Spinal cord (tissue), 10 donors: ENCODE measurements at places on chromosomes 16 and 17. TPM values are rescaled to one million over a fixed set of nuclear protein-coding genes. Genes with fewer than 3 reads are reported as not detected.
A peak's percentile ranks its signal among the peaks of the same experiment; 100 is the strongest.

CACNA1H gene
- total RNA-seq: 8.1 TPM

GRCh38 chr16:56841233-56841632 lies 23.8 kb upstream of the SLC12A3 start:
- H3K4me3 ChIP-seq: no peak overlapping the region
- H3K27me3 ChIP-seq: no peaks in the 10 kb centered on the region
- no peak for DNase-seq
- no peak overlapping the region for H3K27ac ChIP-seq

- no peak overlapping the region for H3K4me3 ChIP-seq
- no peaks in the 10 kb centered on the region for H3K36me3 ChIP-seq
- no peaks in the 10 kb centered on the region for H3K27me3 ChIP-seq
- no peak overlapping the region for H3K27ac ChIP-seq
- no peak for DNase-seq
These were observed 222.4 kb upstream of the AXIN2 start for GRCh38 chr17:65783845-65784334.

GRCh38 chr17:45861165-45861564 lies 16.5 kb downstream of the SPPL2C start:
- no peaks in the 10 kb centered on the region for H3K27me3 ChIP-seq
- H3K36me3 ChIP-seq: no peaks in the 10 kb centered on the region
- H3K27ac ChIP-seq: no peak overlapping the region
- H3K4me3 ChIP-seq: no peak overlapping the region

GRCh38 chr17:74532115-74532514 lies 840 bp upstream of the CD300LB start:
- H3K27me3 ChIP-seq: no peaks in the 10 kb centered on the region
- no peaks in the 10 kb centered on the region for H3K36me3 ChIP-seq
- no peak overlapping the region for H3K4me3 ChIP-seq
- H3K27ac ChIP-seq: no peak overlapping the region

- H3K27me3 ChIP-seq: no peaks in the 10 kb centered on the region
- peaks cover 39% of the 10 kb centered on the region for H3K4me1 ChIP-seq
- peak overlapping the region; percentile 24 for H3K4me3 ChIP-seq
These were observed 119.0 kb downstream of the SNX29 start for GRCh38 chr16:12095275-12096156.

GRCh38 chr17:2218426-2218825 lies 85.2 kb downstream of the SMG6 start:
- H3K27ac ChIP-seq: no peak overlapping the region
- H3K4me1 ChIP-seq: peaks cover 28% of the 10 kb centered on the region
- no peak for DNase-seq
- peaks cover 3% of the 10 kb centered on the region for H3K36me3 ChIP-seq
- H3K27me3 ChIP-seq: no peaks in the 10 kb centered on the region

DNA sequence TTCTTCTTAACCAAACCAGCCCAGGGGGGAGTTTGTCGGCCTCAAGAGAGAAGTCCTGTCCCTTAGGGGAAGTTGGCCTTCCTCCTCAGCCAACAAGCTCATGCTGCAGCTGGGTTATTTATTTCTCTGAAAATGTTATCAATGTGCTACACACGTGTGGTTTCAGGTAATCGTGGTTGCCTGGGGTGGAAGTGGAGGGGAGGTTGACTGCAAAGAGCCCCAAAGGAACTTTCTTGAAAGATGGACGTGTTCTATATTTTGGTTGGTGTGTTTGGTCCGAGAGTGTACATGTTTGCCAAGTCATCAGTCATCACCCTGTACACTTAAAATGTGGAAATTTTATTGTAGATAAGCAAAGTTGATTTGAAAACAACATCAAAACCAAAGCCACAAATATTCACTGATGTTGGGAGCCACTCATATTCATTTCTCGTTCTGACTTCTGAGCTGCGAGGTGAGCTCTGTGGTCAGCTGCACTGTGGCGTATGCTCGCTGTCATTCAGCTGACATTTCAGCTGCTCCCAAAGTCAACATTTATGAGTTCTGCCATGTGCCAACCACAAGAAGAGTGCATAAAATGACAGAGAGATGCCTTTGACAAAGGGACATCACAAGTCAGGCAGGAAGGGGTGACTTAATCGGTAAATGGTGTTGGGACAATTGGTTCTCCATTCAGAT lies 26.5 kb upstream of the ADGRG1 start:
- no peak overlapping the region for H3K4me3 ChIP-seq
- no peaks in the 10 kb centered on the region for H3K27me3 ChIP-seq
- H3K36me3 ChIP-seq: no peaks in the 10 kb centered on the region
- H3K27ac ChIP-seq: no peak overlapping the region
- H3K4me1 ChIP-seq: peaks cover 19% of the 10 kb centered on the region
- DNase-seq: no peak

CD68 gene
- total RNA-seq: 44.6 TPM

DNA sequence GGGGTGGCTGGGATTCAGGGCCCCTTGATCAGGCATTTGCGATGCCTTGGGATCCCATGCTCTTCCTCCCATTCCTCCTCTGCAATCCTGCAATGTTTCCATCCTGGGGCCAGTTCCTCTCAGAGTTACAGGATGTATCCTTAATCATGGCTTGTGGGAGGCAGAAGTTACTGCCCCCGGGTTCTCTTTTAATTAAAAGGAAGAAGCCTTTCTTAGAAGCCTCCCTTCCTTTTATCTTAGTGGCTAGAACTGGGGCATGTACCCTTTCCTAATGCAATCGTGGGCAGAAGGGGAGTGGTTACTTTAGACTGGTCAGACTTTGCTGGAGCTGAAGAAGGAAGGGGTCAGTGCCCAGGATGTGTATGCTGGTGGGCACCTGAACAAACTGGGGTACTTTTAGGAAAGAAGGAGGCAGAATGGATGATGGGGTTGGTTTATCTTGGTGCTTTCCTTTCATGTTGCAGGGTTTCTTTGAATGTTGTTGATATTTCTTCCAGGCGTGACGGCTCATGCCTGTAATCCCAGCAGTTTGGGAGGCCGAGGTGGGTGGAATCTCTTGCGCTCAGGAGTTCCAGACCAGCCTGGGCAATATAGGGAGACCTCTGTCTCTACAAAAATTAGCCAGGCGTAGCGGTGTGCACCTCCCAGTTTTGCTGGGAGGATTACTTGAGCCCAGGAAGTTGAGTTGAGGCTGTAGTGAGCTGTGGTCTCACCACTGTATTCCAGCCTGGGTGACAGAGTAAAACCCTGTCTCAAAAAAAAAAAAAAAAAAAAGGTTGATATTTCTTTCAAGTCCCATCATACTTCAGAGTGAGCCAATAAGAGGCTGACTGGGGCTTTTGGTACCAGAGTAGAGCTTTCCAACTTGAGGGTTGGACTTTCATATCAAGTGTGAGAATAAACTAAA lies 13.2 kb upstream of the SPN start:
- no peaks in the 10 kb centered on the region for H3K27me3 ChIP-seq
- no peak overlapping the region for H3K27ac ChIP-seq
- no peak overlapping the region for H3K4me3 ChIP-seq
- no peaks in the 10 kb centered on the region for H3K36me3 ChIP-seq

DNA sequence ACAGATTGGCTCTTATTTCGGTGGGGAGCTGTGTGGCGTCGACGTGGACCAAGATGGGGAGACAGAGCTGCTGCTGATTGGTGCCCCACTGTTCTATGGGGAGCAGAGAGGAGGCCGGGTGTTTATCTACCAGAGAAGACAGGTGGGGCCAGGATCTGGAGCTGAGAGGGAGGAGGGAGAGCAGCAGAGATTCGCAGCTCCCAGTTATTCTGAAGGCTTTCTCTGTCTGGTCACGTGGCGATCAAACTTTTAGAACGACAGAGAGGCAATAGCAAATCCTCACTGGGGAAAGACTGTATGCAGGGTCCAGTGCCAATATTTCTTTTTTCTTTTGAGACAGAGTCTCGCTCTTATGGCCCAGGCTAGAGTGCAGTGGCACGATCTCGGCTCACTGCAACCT lies 22.2 kb downstream of the ITGAL start:
- no peaks in the 10 kb centered on the region for H3K27me3 ChIP-seq
- no peak overlapping the region for H3K4me3 ChIP-seq
- H3K4me1 ChIP-seq: peaks cover 3% of the 10 kb centered on the region
- no peak for DNase-seq
- H3K36me3 ChIP-seq: no peaks in the 10 kb centered on the region
- H3K27ac ChIP-seq: no peak overlapping the region

DNA sequence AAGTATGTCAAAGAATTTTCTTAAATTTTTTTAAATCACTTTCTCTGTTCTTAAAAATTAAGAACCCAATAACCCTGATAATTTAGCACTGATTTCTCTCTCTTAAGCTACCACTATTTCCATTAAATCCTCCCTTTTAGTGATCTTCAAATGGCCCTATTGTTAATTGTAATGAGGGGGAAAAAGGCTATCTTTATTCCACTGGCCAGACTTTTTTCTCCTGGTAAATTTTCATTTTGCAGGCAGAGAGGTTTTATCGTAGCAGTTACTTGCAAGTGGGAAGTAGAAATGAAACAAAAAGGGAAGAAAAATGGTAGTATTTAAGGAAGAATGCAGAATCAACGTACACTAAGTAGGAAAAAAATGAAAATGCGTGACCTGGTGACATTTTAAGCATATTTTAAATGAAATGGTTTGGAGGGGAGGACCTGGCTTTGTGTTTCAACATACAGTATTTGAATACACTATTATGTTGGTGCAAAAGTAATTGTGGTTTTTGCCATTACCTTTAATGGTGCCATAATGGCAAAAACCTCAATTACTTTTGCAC lies 224.9 kb downstream of the TANC2 start:
- H3K4me1 ChIP-seq: no peaks in the 10 kb centered on the region
- peaks cover 5% of the 10 kb centered on the region for H3K36me3 ChIP-seq
- H3K4me3 ChIP-seq: no peak overlapping the region
- DNase-seq: no peak

DNA sequence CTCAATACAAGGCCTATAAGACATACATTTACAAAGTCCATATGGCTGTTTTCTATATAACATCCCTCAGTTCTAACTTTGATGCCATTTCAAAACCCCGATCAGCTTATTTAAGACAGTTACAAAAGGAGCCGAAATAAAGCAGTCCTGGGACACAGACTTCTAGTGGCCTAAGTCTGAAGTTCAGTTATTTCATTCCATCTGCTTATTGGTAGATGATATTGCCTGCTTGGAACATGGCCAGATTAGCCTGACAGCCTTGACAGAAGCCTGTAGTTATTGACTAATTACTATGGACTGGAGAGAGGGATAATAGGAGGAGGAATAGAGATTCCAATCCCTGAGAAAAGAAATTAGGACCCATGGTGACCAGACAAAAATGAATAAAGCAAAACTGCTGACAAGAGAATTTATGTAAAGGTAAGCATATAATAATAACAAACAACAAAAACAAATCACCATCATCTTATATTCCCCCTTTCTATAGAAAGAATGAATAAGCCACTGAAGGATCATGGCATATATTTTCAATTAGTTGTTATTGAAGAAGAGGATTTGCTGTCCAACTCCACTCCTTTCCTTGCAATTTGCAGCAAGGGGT lies 206.3 kb upstream of the TOM1L1 start:
- no peak overlapping the region for H3K27ac ChIP-seq
- H3K4me3 ChIP-seq: no peak overlapping the region
- no peak for DNase-seq
- H3K36me3 ChIP-seq: no peaks in the 10 kb centered on the region
- H3K4me1 ChIP-seq: no peaks in the 10 kb centered on the region
- H3K27me3 ChIP-seq: no peaks in the 10 kb centered on the region

DNA sequence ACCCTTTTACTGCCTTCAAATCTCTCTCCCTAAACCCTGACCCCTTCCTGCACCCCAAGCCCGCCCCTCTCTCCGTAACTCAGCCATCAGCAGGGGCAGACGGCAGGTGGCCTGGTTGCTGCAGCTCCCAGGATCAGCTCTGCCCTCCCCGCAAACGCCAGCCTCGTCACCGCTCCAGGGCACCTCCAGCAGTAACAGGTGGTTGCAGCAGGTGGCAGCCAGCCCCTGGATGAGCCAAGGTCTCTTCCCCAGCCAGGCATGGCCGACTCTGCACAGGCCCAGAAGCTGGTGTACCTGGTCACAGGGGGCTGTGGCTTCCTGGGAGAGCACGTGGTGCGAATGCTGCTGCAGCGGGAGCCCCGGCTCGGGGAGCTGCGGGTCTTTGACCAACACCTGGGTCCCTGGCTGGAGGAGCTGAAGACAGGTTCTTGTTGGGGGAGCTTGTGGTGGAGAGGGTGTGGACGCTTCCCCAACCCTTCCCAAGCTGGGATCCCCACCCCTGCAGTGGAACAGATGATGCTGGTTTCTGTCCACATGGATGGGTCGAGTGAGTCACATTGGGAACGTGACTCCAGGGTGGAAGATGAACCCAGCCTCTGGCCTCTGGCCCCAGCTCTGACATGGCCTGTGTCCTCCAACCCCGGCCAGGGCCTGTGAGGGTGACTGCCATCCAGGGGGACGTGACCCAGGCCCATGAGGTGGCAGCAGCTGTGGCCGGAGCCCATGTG lies 558 bp downstream of the HSD3B7 start:
- H3K27me3 ChIP-seq: no peaks in the 10 kb centered on the region
- H3K4me3 ChIP-seq: peak overlapping the region; percentile 24
- H3K27ac ChIP-seq: no peak overlapping the region
- H3K4me1 ChIP-seq: peaks cover 17% of the 10 kb centered on the region
- no peak for DNase-seq
